CD8-positive, alpha-beta memory T cell (primary cell): ENCODE measurements at places on chromosomes 1 and 21.

DNA sequence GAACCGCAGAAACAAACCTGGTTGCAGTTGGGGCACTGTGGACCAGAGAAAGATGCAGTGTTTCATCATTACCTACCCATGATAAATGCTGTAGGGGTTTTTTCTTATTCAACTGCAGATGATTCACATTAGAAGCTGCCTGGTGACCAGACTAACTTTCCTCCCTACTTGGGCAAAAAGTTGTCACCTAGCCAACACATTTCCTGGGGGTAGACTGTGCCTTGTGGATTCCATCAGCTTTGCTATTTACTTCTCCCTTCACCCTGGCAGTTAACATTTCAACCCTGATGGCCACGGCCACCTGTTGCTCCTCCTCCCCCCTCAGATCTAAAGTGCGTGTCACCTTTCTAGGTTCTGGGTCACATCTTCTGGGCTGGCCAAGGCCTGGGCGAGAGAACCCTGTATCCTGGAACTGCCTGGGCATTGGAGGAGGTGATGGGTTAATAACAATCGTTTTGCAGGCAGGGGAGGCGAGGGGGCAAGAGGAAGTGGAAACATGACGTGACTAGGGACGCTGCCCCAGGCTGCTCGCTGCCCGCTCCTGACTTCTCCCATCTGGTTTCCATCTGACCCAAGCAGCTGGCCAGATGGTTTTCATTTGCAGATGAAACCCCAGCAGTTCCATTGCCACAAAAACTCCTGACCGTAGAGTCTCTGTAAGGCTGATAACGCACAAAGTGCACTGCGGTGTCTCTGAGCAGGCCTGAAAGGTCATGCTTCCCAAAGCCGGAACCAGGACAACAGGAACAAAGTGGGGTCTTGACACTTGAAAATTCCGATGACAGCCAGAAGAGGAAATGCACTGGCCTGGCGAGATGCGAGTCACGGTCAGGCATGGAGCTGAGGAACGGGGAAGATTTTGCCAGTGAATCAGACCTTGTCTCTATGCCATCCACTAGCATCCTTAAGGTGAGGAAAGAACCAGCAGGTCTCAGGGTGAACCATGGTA is 36.6 kb downstream of the CAPZB start:
- no peak for DNase-seq

DNA sequence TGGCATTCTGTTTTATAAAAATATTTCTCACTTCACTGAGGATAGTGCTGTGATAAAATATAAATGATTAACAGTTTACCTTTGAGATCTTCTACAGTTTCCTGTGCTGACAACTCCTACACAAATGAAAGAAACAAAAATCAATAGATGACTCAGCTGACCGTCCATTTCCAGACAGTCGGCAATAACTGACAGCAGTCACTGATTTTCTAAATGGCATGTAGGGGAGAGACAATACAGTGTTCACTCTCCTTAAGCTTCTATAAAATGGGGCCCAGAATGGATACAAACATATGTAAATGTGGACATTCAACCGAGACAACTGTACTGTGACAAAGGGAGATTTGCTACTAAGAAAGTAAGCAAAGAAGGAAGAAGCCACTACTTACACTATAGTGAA is 34.3 kb downstream of the PCNX2 start:
- DNase-seq = no peak

DNA sequence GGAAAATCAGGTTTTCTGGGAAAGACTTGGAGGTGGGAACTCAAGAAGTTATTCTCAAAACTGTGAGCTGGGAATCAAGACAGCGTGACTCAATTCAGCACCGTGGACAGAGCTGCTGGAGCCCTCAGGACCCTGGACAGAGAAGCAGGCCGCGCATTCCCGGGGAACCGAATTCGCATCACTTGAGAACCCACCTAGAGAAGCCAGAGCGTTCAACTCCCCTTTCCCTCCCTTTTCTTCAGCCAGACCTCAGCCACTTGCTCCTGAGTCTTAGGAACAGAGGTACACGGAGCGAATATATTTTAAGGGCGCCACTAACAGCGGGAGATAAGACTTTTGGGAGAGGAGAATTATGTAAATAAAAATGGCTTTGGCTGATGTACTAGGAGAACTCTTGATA is 2.0 kb upstream of the LIN28A start:
- peak; percentile 69 for DNase-seq

DNA sequence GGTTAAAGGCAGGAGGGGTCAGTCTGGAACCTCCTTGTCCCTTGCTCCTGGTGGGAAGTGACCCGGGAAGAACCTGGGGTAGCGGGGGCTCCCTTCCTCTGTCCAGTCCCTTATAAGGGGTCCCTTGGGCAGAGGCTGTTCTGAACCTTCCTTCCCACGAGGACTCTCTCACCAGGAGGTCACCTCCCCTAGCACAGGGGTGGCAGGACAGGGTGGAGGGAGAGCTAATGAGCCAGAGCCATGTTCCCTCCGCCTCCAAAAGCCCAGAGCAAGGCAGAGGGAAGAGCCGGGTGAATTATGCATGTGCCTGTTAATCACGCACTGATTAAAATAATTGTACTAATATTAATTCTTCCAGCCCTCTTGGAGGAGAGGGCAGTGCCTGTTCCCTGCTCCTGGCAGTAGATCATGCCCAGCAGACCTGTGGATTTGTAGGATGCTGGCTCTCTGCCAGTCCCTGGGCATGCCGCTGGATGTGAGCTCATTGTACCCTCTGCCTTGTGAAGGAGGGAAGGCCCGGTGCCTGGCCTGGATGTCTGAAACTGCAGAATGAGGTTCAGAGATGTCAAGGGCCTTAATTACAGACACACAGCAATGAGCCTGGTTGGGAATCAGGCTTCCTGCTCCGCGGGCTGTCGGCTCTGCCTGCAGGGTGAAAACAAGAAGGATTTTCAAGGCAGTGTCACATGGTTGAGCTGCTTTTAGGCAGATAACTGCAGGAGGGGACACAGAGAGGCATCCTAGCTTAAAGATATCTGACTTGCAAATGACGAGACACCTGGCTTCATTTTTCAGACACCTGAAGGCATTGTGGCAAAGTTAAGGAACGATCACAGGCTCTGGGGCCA is 68.2 kb downstream of the IGSF21 start:
- no peak for DNase-seq

- no peak for DNase-seq
These were observed 262.7 kb upstream of the RGS18 start for GRCh38 chr1:191895462-191896058.

DNA sequence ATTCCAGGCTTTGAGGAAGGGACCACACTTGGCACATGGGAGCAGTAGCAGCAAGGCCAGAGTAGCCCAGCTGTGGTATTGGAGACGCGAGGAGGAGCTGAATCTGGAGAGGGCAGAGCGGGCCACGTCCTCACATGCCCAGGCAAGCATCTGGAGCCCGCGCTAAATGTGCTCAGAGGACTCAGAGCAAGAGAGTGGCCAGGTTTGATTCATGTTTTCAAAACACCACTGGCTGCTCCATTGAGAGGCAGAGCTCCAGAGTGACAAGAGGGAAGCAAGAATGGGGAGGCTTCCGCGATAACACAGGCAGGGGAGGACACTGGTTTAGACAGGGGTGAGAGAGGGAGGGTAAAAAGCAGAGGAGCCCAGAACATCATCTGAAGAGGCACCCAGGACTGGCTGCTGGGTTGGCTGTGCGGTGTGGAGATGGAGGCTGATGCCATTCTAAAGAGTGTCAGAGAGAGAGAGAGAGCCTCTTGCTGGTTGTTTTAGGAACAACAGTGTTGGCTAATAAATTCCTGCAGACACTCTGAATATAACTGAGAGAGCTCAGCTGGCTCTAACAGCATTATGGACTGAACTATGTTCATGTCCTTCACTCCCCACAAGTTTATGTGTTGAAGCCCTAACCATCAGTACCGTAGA is 32.3 kb downstream of the RCAN1 start:
- DNase-seq = no peak

DNA sequence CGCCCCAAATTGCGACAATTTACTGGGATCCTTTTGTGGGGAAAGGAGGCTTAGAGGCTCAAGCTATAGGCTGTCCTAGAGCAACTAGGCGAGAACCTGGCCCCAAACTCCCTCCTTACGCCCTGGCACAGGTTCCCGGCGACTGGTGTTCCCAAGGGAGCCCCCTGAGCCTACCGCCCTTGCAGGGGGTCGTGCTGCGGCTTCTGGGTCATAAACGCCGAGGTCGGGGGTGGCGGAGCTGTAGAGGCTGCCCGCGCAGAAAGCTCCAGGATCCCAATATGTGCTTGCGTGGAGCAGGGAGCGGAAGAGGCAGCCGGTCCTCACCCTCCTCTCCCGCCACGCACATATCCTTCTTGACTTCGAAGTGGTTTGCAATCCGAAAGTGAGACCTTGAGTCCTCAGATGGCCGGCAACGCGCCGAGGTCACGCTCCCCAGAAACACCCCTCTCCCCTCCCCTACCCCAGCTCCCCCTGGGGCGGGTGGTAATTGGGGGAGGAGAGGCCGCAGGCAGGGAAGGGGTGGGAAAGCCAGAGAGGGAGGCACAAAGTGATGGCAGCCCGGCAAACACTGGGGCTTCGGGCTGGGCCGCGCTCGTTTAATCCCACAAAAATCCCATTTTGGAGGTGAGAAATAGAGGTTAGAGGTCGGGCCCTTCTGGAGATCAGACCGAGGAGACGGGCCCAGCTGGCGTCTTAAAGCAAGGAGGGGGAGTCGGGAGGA is 6.2 kb downstream of the SIM2 start:
- DNase-seq = no peak
